ENCODE measurements at places on chromosomes 1 and 21.

- no peak for DNase-seq
Observed at GRCh38 chr1:184145083-184145482, 93.6 kb downstream of the TSEN15 start.

- DNase-seq: no peak
Observed at GRCh38 chr1:242185731-242186130, 186.8 kb upstream of the MAP1LC3C start.

DNA sequence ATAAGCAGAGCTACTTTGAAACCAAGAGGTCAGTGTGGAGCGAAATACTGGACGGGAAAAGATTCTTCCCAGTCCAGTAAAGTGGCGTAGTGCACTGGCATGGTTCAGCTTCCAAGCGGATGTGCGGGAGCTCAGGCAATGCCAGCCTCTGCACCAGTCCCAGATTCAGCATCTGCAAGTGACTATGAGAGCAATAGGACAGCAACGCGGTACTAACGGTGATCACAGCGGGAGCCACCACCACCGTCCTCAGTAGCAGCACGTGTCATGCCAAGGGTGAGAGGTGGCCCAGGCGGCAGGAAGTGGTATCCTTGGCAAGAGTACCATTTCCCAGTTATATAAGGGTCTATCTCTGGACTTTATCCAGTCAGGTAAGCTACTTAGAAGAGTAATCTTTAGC is 17.8 kb downstream of the PLD5 start:
- no peak for DNase-seq

GRCh38 chr1:65165269-65165993 is 17.4 kb downstream of the AK4 start:
- DNase-seq: no peak

DNA sequence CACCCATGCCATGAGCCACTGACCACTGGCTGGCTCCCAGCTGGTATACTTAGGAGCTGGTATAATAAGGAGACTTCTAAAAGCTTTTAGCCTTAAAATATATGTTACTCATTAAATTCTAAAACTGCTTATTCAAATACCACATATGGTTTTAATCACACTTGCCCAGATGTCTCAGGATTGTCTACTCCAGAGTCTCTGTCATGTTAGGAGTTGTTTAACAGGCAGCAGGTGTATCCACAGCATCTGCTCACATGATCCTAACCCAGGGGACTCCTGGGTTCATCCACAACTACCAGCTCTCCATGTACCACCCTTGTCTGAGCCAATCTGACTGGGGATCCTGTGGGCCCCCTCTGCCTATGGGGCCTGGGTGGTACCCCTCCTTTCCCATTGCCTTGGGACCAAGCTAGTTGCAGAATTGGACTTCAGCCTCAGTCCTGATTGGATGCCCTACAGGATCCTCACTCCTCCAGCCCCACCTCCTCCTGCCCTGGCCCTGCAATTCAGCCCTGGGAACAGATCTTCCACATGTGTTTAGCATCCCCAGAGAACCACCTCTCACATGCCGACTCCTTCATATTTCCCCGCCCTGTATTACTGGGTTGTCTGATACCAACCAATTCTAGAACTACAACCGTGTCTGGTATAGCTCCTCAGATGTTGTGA is 61.3 kb downstream of the BCAR3 start:
- no peak for DNase-seq

- DNase-seq: peak; percentile 42
Observed at GRCh38 chr1:228004331-228004855, 2.4 kb upstream of the WNT3A start.

DNA sequence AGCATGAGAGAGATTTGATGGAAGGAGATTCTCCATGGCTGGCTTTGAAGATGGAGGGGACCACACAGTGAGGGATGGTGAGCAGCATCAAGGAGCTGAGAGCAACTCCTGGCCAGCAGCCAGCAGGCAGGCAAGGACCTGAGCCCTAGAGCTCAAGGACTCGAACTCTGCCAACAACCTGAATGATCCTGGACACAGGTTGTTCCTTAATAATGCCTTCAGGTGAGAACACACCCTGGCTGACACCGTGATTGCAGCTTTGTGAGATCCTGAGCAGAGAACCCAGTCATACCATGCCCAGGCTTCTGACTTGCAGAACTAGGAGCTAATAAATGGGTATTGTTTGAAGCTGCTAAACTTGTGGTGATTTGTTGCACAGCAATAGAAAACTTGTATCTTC is 183.1 kb downstream of the LMX1A start:
- DNase-seq: peak; percentile 35

GRCh38 chr1:91866425-91866824 is 19.5 kb downstream of the TGFBR3 start:
- DNase-seq: no peak

DNA sequence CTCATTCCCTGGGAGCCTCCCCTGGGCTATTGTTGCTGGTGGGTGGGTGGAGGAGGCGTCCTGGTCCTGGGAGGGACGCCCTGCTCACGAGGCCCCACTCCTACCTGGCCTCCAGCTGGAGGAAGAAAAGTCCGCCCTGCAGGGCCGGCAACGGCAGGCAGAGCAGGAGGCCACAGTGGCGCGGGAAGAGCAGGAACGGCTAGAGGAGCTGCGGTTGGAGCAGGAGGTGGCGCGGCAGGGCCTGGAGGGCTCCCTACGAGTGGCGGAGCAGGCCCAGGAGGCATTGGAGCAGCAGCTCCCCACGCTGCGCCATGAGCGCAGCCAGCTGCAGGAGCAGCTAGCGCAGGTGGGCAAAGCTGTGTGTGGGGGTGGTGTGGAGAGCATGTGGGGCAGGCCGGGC is 24.9 kb downstream of the CROCC start:
- DNase-seq: no peak

- DNase-seq: no peak
Observed at GRCh38 chr21:45839274-45839673, 142.3 kb upstream of the COL6A1 start.

DNA sequence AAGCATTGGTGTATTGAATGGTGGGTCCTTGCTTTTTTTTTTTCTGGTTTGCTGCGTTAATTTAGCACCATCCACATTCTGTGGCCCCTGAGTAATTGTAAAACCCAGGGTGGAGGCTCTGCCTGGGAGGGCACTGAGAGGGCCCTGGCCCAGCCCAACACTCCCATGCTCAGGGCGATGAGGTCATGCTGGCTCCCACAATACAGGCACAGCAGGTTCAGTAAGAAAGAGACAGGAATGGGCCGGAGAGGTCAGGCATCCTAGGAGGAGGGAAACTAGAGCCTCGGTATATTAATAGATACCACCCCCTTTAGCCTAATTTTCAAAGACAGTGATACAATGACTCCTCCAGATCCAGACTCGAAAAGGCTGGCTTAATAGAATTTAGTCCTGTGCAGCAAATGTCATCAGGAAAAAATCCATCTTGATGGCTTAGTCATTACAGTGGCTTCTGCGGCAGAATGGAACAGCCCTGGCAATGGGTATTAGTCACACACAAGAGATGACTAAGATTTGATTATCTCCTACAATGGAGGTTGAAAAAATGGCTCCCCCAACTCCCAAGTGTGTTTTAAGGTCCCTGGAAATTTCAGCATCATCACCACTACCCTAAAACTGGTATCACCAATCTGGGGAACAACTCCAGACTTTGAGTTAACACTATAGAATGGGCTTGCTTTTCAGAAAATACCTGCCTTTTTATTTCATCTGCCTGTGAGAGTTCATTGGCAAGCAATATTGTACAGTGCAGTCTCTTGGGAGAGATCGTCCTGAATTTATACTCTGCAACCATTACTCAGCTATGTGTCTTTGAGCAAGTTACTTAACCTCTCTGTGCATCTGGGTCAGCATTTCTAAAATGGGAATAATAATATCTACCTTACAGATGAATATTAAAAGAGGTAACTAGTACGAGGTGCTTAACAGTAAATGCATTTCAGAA is 43.9 kb upstream of the LYST start:
- peak; percentile 49 for DNase-seq

DNA sequence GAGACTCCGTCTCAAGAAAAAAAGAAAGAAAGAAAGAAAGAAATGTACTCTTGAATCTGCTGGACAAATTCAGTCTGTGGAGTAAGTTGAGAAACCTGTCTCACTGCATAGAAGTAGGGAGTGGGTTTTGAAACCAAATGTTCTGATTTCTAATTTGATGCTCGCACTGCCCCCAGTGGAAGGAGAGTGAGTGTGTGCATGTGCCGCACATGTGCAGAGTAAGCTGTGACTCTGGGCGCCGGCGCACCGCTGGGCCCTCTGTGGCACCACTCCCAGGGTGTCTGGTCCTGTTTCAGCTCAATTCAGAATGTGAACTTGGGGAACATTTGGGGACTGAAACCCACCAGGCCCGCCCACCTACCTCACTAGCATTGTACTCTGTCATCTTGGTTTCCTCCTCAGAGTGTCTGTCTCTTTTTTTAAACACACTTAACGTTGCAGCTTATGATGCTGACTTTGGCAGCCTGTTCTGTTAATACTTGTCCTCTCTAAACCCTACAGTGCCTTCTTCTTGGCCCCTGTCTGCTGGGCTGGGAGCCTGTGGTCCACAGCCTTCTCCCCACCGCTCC is 104.6 kb downstream of the CACNA1E start:
- no peak for DNase-seq

GRCh38 chr1:67724928-67725560 is 40.0 kb downstream of the GADD45A start:
- peak; percentile 52 for DNase-seq

GRCh38 chr1:82346141-82346540 is 545.4 kb downstream of the ADGRL2 start:
- no peak for DNase-seq

DNA sequence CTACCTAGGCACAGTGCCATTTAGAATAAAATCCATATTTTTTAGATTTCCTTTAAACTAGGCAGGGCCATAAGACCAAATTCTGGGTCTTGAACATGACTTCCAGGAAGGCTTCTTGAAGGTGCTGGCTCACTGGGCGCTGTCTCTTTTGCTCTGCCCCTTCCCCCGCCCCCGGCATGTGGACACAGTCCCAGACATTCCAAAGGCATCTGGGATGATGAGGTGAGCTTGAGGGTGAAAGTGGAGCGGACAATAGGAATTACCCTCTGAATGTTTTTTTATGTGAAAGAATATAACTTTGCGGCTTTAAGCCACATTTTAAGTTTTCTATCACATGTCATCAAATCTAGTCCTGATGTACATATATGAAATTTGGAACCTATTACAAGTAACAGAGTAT is 29.4 kb downstream of the RWDD3 start:
- DNase-seq: no peak

GRCh38 chr1:99682291-99682751 is 36.4 kb downstream of the PALMD start:
- DNase-seq: no peak

DNA sequence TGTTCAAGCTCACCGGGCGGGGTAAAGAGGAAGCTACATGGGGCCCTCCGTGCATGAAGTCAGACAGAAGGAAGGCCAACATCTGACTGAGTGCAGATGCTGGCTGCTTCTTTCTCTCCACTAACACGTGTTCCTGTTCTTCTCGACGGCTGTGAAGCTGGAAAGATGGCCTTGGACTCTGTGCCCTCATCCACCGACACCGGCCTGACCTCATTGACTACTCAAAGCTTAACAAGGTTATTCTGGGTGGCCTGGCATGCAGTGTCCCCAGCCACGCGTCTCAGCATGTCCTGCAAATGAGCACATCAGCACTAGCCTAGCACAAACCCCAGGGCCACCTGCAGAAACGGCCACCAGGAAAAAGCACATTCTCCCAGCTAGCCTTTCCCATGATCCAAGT is 41.2 kb downstream of the ACTN2 start:
- no peak for DNase-seq

DNA sequence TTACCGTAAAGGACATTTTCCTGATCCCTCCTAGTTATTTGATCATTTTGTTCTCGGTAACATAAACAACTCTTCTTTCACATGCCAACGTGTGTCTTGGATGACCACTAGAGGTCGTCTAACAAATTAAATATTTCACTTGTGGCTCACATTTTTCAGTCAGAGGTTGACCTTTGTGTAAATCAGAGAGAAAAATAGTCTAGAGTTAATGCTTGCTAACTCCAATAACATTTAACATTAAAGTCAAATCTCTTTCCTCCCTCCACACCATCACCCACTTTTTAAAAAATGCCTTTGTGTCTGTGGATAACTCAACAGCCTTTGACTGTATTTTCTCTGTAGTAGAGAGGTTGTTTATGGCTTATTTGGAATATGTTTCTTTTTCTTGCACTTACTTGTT is 220.5 kb upstream of the B3GALT2 start:
- DNase-seq: no peak

GRCh38 chr1:21773585-21773984 is 9.4 kb downstream of the USP48 start:
- no peak for DNase-seq

- DNase-seq: no peak
Observed at GRCh38 chr21:31992391-31992790, 119.6 kb downstream of the HUNK start.

- DNase-seq: no peak
Observed at GRCh38 chr1:217407534-217408001, 223.3 kb downstream of the GPATCH2 start.

- no peak for DNase-seq
Observed at GRCh38 chr21:42254651-42255601, 36.0 kb downstream of the ABCG1 start.

DNA sequence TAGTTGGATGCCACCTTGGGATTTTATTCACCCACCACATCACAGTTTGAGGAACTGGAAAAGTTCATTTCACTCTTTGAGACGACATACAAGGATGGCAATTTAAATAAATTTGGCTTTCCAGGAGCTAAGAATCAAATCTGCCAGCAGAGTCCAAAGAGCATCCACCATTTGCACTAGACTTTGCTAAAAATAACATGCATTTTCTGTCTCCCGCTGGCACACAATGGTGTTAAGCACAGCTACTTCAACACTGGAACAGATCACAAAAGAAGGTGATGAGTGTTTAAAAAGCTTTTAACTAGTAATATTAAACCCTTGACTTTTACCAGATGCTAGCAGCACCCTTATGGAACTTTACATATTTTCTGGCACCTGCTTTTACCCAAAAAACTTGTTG is 44.6 kb downstream of the MAEL start:
- DNase-seq: no peak

DNA sequence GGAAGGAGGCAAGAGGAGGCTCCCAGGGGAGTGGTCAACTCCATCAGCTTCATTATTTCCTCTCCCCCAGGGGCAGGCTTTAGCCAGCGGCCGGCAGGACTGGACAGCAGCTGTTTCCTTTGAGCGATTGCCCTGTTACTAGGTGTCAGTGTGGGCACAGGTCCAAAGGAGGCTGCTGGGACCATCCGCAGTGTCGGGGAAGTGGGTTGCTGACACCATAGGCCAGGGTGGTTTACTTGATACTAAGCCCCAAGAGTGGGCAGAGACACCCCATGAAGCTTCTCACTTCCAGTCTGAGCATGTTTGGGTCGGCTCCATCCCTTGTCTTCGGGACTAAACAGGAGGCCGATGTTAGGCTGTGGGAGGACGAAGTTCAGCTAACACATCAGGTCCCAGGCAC is 63.6 kb downstream of the KAZN start:
- no peak for DNase-seq

Measured in stomach (tissue), 19 donors.